ENCODE measurements at places on chromosomes 1 and 21.

- DNase-seq: no peak
Observed at GRCh38 chr1:172566196-172566997, 33.4 kb downstream of the SUCO start.

- no peak for DNase-seq
Observed at GRCh38 chr1:69766431-69767180, 198.9 kb downstream of the LRRC7 start.

GRCh38 chr1:8040586-8040985, 14.5 kb upstream of the ERRFI1 start:
- DNase-seq: no peak

GRCh38 chr21:37940691-37941090, 24.4 kb upstream of the KCNJ6 start:
- no peak for DNase-seq

GRCh38 chr1:119622311-119623192, 25.5 kb downstream of the ZNF697 start:
- DNase-seq: no peak

DNA sequence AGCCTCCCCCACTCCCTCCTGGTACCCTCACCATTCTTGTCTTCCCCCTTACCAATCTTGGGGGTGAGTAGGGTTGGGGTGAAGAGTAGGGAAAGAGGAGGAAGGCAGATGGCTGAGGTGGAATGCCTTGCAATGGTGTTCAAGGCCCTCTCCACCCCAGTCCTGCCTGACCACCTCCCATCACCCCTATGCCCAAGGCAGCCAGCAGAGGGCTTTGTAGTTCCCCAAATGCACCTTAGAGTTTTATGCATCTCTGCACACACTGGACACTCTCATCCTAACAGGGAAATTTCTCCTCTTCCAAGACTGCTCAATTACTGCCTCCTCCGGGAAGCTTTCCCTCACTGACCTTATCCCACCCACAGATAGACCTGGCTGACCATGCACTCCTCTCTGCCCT, 15.4 kb downstream of the KIF17 start:
- no peak for DNase-seq

GRCh38 chr1:19730793-19731192, 66.1 kb downstream of the HTR6 start:
- no peak for DNase-seq

- DNase-seq: no peak
Observed at GRCh38 chr1:48654606-48655210, 122.0 kb downstream of the BEND5 start.

DNA sequence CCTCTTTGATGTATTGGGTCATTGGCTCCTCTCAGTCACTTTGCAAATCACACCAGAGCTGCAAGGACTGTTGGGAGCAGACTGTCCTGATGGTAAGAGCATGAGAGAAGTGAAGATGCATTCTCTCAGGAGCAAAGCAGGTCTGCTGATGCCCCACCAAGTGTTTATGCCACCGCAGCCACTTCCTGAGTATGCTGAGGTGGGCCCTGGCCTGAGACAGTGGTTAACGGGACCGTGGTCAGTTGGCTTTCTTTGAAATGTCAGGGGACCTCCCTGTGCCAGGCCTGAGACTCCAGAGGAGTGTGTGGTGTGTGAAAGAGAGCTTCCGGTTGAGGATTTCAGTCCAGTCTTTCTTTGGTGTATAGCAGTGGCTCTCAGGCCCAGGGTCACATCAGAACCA, 79.4 kb downstream of the SPATA46 start:
- DNase-seq: no peak

- DNase-seq: no peak
Observed at GRCh38 chr1:174692313-174692712, 244.5 kb downstream of the GPR52 start.

DNA sequence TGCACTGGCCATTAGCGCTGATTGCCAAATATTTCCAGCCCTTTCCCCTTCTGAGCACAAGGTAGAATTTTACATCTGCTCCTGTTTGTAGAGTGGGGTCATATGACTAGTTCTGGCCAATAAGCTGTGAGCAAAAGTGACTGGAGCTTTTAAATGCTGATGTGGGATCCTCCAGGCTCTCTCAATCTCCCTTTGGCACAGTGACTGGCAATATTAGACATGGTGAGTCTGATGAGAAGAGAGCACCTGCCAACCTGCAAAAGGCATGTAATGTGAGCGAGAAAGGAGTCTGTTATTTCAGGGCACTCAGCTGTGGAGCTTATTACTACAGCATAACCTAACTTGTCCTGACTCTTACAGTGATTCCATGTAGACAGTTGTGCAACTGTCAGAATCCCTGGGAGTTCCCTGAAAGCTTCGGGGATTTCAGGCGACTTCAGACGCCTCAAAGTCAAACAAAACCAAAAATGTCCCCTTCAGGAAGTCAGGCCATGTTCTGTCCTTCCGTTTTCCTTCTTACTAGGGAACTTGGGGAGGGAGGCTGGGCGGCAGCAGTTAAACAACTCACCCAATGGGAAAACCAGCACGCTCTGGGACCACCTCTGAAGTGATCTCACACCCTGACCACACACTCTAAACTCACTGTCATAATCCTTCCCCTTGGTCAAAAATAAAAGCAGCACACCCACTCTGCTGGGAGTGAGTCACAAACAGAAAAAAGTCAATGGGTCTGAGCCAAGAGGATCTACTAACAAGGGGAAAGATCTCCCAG, 3.6 kb upstream of the RASSF5 start:
- no peak for DNase-seq

DNA sequence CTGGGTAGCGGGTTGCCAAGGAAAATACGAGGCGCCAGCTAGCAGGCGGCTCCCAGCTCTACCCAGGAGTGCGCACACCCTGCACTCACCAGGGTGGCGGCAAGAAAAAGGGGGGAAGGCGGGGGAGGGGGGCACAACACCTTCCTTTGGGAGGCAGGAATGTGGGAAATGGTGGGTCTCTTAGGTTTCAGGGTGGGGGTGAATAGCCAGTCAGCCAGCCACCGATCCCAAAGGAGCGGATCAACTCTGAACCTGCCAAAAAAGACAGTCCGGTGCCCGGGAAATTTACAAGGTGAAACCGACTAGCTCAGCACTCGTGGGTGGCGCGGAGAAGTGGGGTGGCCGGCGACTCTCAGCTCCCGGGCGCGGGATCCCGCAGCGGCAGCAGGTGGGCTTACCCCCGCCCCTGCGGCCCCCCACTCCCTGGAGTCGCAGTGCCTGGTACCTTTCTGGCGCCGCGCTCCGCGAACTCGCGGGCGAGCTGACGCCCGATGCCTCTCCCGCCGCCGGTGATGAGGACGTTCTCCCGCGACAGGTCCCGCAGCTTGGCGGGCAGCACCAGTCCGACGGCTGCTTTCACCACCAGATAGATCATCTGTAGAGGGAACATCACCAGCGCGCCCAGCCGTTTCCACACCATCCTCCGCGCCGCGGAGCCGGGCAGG, 1.2 kb downstream of the DHRS3 start:
- no peak for DNase-seq

DNA sequence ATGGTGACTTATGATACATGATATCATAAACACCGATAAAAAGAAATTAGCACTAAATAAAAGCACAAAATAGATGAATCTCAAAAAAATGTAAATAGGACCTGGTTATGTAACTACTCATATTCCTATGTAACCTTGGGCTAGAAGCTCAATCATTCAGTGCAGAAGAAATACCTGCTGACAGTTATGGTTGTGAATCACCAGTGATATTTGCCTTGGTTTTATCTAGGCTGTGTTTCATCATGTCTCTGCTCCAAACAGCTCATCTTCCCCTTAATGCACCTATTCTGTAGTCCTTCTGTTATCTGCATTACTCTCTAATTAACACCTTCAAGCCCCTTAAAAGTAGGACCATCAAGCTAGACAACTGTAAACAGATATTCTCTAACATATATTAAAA, 16.3 kb upstream of the PIGC start:
- no peak for DNase-seq

DNA sequence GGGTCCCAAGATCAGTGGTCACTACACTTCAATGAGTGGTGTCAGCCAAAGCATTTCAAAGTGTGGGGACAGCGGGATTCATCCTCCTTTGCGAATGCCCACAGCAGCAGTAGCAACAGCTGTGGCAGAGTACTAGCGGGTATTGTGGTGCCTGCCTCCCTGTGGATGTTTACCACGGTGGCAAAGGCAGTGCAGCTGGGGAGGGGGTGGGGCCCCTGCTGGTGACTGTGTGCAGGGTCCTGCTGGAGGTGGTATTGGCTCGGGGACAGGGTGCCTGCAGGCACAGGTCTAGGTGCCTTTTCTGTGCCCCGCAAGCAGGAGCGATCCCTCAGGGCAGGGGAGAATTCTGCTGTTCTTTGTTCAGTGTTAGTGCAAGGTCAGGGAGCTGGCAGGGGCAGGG, 415.7 kb downstream of the USP25 start:
- DNase-seq: no peak

DNA sequence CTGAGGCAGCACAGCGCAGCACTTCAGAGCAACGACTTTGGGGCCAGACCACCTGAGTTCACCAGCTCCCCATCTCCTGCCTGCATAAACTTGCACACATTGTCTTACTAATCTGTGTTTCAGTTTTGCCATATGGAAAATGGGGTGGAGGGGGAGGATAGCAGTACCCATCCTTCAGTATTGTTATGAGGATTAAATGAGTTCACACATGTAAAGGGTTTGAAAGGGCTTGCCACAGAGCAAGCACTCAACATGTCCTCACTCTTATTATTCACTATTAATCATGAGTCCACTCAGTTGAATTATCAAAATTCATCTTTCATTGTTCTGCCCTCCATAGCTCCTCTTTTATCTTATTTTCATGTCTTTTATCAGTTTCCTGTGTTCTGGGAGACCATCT, 40.1 kb upstream of the BMP8B start:
- DNase-seq: no peak

DNA sequence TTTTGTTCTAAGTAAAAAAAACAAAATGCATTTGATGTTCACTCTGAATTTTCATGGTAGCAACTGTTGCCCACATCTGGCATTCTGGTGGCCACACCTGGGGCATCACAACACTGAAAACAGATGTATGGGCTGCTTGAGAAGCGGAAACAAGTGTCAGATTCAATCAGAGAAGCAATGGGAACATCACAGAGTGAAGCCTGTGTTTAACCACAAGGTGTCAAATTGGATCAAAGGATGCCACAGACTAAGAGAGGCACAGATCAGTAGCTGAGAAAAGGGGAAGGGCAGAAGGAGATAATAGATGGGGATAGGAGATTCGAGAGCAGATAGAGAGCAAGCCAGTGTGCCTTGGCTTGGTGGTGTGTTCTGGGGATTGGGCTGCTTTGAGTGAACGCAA, 49.8 kb upstream of the MTF2 start:
- no peak for DNase-seq

- DNase-seq: no peak
Observed at GRCh38 chr1:78096017-78096416, 50.3 kb downstream of the GIPC2 start.

- DNase-seq: no peak
Observed at GRCh38 chr1:48036710-48037355, 39.6 kb upstream of the TRABD2B start.

DNA sequence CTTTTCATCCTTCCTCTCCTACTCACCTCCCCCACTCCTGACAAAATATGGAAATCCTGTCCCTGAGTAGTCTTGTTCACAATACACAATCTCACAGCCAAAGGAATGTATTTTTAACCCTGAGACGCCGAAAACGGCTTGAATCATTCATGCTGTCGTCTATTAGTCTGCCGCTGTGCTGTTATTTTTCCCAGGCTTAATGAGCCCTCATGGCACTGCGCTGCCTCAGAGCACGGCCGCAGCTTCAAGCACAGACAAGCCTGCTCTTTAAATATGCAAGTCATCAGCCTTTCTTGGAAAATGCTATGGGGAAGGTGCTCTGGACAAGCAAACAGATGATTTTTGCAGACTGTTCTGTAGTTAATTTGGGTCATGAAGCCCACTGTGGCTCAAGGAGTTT, 302.7 kb downstream of the DISC1 start:
- DNase-seq: no peak

DNA sequence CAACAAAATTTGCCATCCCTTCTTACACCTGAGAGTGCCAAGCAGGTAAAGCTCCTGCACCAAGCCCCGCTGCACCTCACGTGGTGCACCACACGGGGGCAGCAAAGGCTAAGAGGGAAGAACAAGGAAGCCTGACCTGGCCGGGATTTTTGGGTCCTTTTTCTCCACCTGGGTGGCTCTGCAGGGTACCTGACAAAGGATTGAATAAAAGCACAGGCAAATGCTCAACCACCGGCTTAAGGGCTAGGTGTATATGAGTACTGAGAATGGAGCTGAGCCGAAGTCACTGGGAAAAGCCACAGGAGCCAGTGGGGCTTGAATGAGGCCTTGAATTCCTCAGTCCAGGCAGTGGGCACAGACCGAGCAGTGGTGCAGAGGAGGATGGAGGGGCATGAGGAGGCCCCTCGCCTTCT, 36.4 kb downstream of the ZNF697 start:
- peak; percentile 43 for DNase-seq

- DNase-seq: peak; percentile 29
Observed at GRCh38 chr1:16082283-16083038, 9.0 kb upstream of the FAM131C start.

All from stimulated activated CD4-positive, alpha-beta T cell treated with anti-CD3 and anti-CD28 coated beads, Interleukin-1b, Interleukin-23, amount 100 ng/mL, for 1 hour (primary cell).